ENCODE measurements at places on chromosomes 13 and 19. TPM values are rescaled to one million over a fixed set of nuclear protein-coding genes. Genes with fewer than 3 reads are reported as not detected.

DNA sequence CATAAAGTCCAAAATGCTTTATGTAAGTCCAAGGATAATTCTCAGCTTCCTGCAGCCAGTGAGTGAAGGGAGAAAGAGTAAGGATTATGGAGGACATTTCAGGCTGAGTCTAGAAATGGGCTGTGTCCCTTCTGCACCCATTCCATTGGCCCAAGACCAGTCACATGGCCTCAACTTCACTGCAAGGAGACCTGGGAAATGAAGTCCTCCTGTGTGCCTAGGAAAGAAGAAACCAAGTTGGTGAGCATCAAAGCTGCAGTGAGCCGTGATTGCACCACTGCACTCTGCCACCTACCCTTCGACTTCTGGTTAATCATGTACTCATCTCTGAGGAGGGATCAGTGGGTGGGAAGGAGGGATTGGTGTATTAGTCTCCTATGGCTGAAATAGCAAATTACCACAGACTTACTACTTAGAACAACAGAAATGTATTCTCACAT, 3.6 kb upstream of the CD37 start:
- no peak for DNase-seq

DNA sequence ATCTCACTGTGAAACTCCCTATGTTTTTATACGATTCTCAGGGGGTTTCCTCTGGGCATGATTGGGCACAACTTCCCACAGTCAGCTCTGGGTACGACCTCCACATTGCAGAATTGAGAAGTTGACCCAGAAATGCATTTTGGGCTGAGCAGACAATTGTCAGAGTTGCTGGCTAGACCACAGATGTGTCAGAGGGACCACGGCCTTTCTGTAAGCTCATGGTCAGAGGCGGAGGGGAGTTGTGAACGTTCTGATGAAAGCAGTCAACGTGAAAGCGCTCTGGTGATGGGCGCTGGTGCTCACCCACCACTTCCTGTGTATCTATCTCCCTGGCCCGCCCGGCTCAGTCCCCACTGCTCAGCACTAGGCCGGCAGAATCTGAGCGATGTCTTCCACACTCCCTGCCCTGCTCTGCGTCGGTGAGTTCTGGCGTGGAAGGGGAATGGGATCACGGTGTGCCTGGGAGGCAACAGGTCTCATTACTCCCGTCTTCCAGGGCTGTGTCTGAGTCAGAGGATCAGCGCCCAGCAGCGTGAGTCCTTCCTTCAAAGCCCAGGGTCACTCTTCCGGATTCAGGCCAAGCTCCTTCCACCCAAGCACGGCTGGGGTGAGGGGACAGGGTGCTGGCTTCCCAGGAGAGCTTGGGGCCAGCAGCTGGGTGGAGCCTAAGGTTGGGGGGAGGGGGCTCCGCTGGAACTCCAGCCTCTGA, at the start of gene NCR1:
Gene NCR1 (plus strand): TSS at position 346 of the 709 bp plus-strand sequence. CDS start 40 bp downstream, at position 386.
- no peak for DNase-seq

GRCh38 chr13:70125693-70126092, 17.4 kb upstream of the KLHL1 start:
- DNase-seq, result no peak

DNA sequence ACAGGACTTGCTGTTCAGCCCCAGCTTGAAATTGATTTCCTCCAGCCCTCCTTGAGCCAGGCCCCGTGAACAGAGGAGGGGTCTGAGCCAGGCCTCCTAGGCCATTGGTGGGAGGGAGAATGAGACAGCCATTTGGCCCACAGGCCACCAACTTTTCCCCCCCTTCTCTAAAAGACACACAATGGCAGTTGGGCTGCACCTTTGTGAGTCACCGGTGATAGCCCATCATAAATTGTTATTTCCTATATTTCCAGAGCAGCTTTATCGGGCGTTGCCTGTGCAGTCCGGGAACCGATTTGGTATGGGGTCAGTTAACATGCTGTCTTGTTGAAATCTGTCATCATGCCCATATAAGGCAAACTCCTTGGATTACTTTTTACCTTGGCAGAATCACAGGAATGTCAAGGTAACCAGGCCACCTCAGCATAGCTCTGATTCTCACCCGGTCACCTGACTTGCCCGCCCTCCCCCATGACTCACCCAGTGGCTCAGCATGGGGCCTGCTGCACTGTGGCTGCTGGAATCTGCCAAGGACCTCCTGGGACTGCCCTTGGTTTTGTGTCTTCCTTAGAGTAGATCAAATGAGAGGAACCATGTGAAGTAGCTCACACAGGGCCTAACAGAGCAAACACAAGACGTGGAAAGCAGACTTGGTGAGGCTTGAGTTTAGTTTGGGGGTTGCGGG, 36.1 kb downstream of the ACTN4 start:
- DNase-seq, result peak; percentile 91

- DNase-seq, result no peak
These were observed 103.9 kb downstream of the GGACT start for GRCh38 chr13:100484702-100485101.

DNA sequence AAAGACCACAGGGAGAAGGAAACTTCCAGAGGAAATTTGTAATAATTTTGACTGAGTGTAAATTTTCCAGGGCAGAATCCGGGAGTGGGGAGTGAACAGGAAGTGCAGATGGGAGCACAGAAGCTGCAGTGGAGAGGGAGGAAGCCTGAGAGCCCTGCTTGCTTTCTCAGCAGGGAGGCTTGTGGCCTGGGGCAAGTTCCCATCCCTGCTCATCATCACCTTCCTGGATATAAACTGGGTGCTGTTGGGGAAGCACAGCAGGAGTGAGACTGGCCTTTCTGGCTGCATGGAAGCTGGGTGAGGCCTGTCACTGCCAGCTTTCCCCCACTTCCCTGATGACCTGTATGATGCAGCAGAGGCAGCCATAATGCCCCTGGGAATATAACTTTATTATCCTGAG, 532.9 kb downstream of the SLITRK6 start:
- no peak for DNase-seq

- peak; percentile 27 for DNase-seq
These were observed 7.9 kb upstream of the F10 start for GRCh38 chr13:113114511-113115362.

Gene ODAD3
- total RNA-seq, result 0.78 TPM

Gene PSG7
- total RNA-seq, result not detected

Gene GJA3
- 0.13 TPM for total RNA-seq

Gene ZNF813
- 6.8 TPM for total RNA-seq

All from ureter (tissue), 1 donor.